ENCODE measurements at places on chromosomes 12 and 14. TPM values are rescaled to one million over a fixed set of nuclear protein-coding genes. Genes with fewer than 3 reads are reported as not detected.

Gene KRT77
- total RNA-seq: not detected

Gene PLD4
- 0.32 TPM for total RNA-seq

Gene FSCB
- total RNA-seq: 0.10 TPM

Gene INSM2
- total RNA-seq: not detected

Gene DENND5B
- total RNA-seq: 66.5 TPM

Gene SYNDIG1L
- total RNA-seq: not detected

Gene LRCOL1
- total RNA-seq: 0.61 TPM

Gene ZNF839
- total RNA-seq: 13.1 TPM

Gene AJUBA
- total RNA-seq: 18.8 TPM

Gene FGF6
- not detected for total RNA-seq

Gene TAC3
- not detected for total RNA-seq

Gene BATF
- total RNA-seq: 1.4 TPM

Gene FOXA1
- total RNA-seq: 0.12 TPM

Gene CLEC14A
- 8.8 TPM for total RNA-seq

Gene COL2A1
- total RNA-seq: 1.4 TPM

Gene KRT85
- total RNA-seq: not detected

Gene TAMALIN
- 84.1 TPM for total RNA-seq

Gene RNASE7
- not detected for total RNA-seq

Gene CIROP
- not detected for total RNA-seq

Gene KICS2
- total RNA-seq: 7.9 TPM

Gene ESR2
- total RNA-seq: 9.3 TPM

Gene ARHGAP9
- total RNA-seq: 4.9 TPM

Gene CSRNP2
- total RNA-seq: 18.3 TPM

Gene SERPINA1
- 8.2 TPM for total RNA-seq

Gene KRT6A
- 2.2 TPM for total RNA-seq

Gene SIX1
- 0.60 TPM for total RNA-seq

Gene MAPK1IP1L
- total RNA-seq: 81.9 TPM

Gene RHEBL1
- total RNA-seq: not detected

Gene FOXM1
- total RNA-seq: 0.87 TPM

Gene RHOJ
- total RNA-seq: 16.1 TPM

Gene GPR135
- 6.8 TPM for total RNA-seq

Gene LHX5
- total RNA-seq: not detected

Gene PROX2
- not detected for total RNA-seq

Gene B3GNT4
- not detected for total RNA-seq

Gene AREL1
- total RNA-seq: 26.5 TPM

Gene SIRT4
- 1.4 TPM for total RNA-seq

Gene SLC17A8
- not detected for total RNA-seq

Gene PRR4
- 2.3 TPM for total RNA-seq

Gene RASAL1
- not detected for total RNA-seq

Gene GSC
- not detected for total RNA-seq

Gene GRIN2B
- total RNA-seq: 0.10 TPM

Gene CD27
- total RNA-seq: not detected
